Lower leg skin (tissue), 4 donors: ENCODE measurements at places on chromosomes 1 and 21.

DNA sequence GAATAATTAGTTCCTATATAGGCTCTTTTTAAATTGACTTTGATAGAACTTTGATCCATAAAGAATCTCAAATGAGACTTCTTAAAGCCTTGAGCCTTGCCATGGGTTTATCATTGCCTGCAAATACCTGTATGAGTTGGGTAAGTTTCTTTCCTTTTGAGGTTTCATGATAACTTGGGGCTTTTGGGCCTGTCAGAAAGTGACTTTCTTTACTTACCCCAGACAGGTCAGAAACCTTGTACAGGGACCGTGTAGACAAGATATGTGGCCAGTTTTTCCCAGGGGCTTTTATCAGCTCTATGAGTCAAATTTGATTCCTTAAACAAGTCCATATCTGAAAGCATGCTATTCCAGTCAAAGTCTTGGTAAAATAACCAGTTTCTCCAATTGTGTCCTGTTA lies 17.3 kb downstream of the KCTD3 start:
- no peak for DNase-seq

- no peak for DNase-seq
These were observed 693 bp downstream of the RAB4A start for GRCh38 chr1:229271448-229272159.

DNA sequence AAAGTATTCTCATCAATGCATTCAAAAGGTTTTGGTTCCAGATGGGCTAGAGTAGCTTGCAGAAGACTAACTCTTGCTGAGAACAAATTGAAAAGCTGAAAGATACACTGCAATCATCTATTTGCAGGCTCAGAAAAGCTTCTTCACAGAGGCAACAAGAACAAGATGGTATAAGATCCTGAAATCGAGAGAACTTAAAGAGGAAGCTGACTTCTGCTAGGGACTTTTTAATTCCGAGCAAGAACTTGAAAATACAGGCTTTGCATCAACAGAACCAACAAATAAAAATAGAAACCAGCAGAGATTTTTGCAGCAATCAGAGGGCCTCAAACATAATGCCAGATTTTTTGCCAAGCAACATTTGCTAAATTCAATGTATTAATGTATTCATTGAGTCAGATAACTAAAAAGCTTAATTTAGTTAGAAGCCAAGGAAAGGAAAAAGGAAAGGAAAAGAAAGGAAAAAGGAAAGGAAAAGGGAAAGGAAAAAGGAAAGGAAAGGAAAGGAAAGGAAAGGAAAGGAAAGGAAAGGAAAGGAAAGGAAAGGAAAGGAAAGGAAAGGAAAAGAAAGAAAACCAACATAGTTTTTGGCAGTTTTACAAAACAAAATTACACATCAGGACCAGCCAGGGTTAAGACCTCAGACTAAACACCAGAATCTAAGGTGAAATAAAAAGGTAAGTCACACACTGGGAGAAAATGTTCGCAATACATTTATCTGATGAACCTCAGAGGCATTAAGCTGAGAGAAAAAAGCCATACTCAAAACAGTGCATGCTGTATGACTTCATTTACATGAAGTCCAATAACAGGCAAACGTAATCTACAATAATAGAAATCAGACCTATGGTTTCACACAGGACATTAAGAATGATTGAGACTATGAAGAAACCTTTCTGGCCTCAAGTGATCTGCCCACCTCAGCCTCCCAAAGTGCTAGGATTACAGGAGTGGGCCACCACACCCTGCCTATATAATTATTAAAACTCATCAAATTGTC lies 42.6 kb downstream of the FAF1 start:
- no peak for DNase-seq

DNA sequence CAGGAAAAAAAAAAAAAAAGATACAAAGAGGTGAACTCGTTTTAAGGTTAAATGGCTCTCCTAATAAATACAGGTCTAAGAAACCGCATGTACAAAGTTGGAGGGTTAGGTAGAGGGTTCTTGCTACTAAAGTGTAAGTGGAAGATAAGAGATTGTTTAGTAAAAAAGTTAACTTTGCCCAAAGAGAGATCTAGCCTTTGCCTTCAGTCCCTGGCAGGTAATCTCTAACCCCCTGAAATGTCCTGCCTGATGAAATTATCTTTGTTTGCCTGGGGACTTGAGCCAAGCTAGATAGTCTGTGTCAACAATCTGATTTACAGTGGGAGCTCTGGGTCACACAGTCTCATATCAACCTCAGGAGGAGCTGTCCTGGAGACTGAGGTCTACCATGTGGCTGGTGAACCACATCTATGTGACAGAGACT lies 57.6 kb downstream of the TRIM33 start:
- DNase-seq, result no peak

GRCh38 chr1:166630369-166630768 lies 208.9 kb upstream of the POGK start:
- DNase-seq, result no peak

GRCh38 chr1:212752252-212752933 lies 39.2 kb downstream of the NSL1 start:
- DNase-seq, result no peak

- no peak for DNase-seq
These were observed 268.2 kb downstream of the LRRC7 start for GRCh38 chr1:69835955-69836354.

DNA sequence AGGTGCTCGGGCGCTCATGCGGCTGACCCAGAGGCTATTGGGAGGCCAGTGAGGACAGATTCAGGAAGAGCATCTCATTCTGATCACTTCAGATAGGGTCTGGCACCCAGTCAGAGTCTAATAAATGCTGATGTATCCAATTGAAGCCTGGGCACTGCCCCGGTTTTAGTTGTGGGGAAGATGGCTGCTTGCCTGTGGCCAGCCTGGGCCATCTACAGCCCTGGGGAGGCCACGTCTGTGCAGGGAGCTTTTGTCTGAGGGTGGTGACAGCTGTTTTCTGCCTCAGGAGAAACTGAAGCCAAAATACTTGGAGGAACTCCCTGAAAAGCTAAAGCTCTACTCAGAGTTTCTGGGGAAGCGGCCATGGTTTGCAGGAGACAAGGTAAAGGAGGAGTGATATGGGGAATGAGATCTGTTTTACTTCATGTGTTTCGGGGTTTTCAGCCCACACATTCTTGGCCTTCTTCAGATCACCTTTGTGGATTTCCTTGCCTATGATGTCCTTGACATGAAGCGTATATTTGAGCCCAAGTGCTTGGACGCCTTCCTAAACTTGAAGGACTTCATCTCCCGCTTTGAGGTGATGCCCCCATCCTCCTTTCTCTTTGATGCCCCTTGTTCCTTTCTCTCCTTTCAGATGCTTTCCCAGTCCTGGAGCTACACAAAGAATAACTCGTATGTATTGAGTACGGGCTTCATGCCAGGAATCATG lies 2.8 kb downstream of the GSTM5 start:
- no peak for DNase-seq

DNA sequence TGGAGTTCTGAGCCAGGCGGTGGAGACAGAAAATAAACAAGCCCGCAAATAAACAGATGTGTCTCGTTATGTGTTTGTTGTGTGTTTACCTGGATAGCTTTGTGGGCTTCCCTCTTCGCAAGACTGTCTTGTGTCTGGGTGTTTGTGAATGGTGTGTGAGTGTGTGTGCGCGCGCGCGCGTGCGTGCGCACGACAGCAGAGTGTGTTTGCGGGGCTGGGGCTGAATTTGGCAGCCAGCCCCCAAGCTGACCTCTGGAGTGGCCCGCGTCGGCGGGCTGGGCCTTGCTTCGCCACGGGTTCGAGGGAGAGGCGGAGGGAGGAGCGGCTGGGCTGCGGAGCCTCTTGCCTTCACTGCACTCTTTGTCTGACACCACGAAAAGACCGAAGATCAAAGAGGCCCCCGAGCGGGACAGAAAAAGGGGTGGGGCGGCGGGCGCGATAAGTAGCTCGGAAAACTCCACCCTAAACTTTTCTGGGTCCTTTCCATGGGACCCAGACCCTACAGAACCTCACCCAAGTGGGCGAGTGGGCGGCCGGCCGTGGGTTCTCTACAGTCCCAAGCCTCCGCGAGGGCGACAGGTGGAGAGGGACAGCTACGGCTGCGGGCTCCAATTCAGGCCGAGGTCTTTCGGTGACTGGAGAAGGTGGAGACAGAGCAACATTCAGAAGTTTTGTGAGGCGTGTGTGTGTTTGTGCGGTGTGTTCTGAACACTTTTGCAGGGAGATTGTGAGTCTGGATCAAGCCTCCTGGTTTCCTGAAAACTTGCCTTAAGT lies 14.5 kb downstream of the PAX7 start:
- DNase-seq, result no peak

GRCh38 chr1:207579436-207579799 lies 65.5 kb upstream of the CR1L start:
- DNase-seq, result no peak

DNA sequence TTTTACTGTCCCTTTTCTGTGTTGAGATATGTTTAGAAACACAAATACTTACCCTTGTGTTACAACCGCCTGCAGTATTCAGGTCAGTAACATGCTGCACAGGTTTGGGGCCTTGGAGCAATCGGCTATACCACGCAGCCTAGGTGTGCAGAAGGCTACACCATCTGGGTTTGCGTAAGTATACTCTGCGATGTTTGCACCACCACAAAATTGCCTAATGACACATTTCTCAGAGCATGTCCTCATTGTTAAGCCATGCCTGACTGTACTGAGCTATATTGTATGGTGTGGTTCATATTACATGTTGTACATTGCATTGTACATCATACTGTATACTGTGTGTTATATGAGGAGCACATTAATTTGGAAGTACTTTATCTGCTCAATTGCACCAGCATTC lies 247.4 kb downstream of the RHOU start:
- DNase-seq, result no peak

GRCh38 chr1:246471688-246472087 lies 35.4 kb downstream of the SMYD3 start:
- DNase-seq, result no peak

DNA sequence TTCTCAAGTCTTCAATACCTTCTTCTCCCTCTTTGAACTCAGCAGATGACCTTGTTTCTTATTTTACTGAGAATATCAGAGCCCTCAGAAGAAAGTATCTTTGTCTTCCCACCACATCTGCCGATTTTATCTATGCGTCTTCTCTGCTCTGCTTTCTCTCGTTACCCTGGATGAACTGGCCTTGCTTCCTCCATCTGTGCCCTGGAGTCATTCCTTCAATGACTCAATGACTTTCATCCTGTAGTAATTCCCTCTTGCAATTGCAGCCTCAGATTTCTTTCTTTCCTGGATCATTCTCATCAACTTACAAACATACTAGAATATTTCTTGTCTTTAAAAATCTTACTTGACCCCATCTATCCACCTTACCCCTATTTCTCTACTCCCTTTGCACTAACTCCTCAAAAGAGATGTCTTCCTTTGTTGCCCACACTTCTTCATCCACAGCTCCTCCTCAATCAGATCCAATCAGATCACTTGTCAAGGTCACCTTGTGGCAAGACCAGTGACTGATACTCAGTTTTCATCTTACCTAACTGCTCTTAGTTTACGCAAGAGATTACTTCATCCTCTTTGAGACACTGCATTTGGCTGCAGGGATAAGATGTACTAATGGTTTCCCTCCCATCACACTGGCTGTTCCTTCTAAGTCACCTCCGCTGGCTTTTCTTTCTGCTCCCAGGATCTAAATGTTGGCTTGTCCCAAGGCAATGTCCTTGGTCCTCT lies 8.2 kb upstream of the TGFBR3 start:
- DNase-seq, result no peak

- no peak for DNase-seq
These were observed 403.6 kb downstream of the RRAGC start for GRCh38 chr1:38455829-38456530.

DNA sequence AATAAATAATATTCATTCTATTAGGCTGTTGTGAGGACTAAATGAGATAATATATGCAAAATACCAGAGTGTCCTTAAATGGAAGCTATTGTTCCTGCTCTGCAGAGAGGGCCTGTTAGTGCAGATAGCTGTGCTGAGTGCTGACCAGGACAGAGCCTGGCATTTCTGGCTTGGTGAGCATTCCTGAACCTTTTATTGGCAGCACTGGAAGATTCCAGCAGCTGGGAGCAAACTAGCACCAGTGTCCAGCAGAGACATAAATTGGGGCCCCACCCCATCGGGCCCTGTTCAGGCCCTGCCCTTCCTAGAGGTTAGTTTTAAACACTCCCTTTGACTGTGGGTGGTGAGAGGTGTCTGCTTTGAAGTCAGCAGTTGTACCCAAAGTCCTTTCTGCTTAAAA lies 85.9 kb upstream of the GADD45A start:
- peak; percentile 46 for DNase-seq

- no peak for DNase-seq
These were observed 273.7 kb downstream of the RGS7 start for GRCh38 chr1:241083285-241083684.

GRCh38 chr1:165474196-165474595 lies 29.3 kb upstream of the RXRG start:
- DNase-seq, result no peak

GRCh38 chr1:8947127-8947691 lies 1.5 kb downstream of the CA6 start:
- DNase-seq, result no peak

- no peak for DNase-seq
These were observed 159.8 kb downstream of the TGFBR3 start for GRCh38 chr1:91725989-91726721.

DNA sequence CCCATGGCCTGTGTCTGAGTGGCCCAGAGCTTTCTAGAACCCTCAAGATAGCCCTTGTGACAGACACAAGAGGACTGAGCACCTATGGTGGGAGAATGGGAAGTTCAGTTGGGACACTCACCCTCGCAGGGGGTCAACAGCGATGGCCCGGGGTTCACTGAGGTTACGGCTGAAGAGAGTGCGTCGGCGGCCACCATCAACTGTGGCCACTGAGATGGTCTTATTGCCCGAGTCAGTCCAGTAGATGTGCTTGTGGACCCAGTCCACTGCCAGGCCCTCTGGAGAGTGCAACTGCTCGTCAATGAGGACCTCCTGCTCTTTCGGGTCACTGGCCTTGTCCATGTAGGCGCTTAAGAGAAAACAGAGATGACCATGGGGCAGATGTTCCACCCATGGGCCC lies 25.7 kb upstream of the MAGOH start:
- DNase-seq, result no peak

DNA sequence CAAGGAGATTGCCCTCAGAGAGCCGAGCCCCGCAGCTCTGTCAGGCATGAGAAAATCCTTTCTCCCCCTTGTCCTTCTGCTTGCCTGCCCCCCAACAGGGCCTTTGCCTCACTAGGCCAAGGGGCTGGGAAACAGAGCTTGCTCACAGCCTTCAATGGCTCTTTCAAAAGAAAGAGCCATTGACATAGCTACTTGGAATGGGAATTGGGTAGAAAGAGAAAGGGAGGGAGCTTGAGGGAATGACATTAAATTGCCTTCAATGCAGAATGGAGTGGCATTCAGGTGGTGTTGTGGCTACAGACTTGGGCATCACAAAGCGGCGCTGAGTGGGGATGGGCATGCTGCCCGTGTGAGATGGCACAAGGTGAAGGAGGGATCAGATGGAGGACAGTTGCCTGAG lies 13.2 kb downstream of the SYT11 start:
- no peak for DNase-seq

DNA sequence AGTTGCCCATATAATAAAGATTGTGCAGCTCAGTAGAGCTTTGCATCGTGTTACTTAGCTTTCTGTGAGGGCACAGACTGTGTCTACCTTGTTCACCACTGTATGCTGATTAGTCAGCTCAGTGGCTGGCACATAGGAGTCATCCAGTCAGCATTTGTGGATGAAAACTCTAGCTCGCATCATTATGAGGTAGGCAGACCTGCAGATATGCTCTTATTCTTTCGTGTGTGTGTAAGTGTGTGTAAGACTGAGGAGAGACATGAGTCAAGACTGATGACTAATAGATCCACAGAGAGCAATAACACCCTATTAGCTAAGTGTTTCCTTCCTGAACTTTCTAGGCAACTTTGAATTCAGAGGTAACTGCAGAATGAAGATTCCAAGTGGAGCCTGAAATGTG lies 17.1 kb downstream of the TTF2 start:
- DNase-seq, result no peak
